ENCODE measurements at places on chromosomes 12 and 14.

DNA sequence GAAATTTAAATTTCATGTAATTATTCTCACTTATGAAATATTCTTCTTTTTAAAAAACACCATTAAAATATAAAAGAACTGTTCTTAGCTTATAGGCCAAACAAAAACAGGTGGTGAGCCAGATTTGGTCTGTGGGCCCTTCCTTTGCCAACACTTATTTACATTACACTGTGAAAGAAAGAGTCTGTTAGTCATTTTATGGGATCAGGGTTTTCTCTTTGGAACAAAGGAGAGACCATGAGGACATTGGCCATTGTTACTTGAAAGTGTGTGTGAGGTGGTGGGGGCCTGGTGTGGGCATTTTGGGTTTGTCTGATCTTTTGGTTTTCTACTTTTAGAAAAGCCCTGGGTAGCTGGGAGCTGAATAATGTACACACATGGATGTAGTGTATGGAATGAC lies 62.7 kb downstream of the TTC6 start:
- DNase-seq = no peak

DNA sequence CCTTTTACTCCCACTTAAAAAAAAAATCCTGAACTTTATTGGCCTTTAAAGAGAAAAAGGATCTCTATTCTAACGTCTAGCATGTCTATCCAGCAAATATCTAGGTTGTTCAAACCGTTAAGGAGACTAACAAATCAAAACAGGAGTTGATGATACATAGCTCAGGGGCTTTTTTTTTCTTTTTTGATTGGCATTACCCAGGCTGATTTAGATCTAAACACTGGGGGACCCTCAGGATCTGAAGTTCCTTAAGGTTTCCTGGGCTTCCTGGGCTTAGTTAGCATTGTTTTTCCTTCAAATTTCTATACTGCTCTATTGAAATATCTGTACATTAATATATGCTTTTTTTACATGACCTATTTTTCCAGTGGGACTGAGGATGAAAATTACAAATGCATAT lies 42.3 kb downstream of the EFCAB11 start:
- DNase-seq = no peak

DNA sequence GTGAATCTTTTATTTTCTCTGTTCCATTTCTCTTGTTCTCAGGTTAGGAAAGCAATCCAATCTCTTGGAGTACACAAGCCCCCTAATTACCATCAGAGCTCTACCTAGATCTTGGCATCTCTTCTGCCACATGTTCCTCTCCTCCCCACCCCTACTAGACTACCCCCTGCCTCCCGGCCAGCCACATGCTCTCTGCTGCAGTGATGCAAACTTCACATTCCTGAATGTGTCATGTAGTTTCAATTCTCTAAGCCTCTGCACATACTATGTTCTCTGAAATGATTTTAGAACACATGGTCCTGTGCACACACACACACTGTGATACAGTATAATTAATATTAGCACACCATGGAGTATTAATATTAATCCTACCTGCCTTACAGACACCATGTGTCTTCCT lies 104.6 kb downstream of the EFCAB11 start:
- DNase-seq = no peak

DNA sequence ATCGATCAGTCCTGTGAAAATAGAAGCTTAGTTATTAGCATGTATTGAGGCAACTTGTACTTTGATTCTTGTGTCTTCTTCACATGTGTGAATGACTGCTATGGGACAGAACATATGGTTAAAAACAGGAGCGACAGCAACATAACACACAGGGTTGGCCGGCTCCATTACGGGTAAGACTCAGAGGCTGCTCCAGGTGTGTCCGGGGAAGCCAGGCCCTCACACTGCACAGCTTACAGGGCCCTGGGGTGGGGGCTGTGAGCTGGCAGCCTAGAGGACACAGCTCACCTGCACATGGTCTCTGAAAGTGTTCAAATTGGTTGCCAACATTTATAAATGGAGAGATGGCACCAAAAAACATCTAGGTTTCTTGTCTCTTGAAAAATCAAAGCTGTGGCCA lies 31.1 kb downstream of the TCHP start:
- DNase-seq = peak; percentile 1

DNA sequence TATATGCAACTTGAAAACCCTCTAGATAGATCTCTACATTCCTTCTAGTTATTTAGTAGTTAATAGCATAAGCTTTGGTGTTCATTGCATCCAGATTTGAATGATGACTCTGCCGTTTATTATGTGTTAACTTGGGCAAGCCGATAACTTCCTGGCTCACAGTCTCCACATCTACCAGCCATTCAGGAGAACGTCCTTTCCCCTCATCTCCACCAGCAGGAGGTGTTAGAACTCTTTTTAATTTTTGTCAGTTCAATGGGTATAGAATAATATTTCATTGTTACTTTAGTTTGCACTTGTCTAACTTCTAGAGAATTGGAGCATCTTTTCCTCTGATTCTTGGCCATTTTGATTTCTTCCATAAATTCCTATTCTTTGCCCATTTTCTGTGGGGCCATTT lies 30.0 kb upstream of the WSCD2 start:
- no peak for DNase-seq

- DNase-seq = no peak
Observed at GRCh38 chr12:2390850-2391390, 338.1 kb downstream of the CACNA1C start.

DNA sequence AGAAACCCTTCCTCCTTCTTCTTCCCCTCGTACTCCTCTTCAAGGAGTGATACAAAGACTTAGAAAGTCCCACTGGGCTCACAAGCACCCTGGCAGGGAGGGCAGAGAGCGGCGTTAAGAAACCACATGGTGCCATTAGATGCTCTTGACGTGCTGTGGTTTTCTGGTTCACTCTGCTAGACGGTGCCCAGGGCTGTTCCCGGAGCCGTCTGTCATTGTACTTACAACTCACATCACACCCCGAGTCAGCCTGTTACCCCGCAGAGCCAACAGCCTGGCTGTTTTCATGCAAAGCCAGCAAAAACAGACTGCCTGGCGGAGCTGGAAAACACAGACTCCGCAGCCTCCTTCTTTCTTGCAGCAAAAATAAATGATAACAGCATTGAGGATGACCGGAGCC lies 232.6 kb upstream of the TBX3 start:
- DNase-seq = no peak

DNA sequence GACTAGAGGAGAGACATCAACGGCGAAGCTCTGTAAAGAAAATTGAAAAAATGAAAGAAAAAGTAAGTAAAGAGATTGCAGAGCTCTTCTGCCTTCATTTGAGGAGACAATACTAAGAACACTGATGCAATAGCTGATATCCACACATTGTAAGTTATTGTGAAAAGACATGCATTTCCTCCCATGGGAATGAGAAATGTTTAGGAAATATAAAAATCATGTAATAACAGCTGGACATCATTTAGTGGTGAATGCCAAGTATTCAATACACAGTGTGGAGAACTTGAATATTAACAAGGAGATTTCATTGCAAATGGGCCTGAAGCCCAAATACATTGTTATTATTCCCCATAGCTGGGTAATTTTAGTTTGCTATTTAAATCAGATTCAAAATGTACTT lies 179.2 kb downstream of the KICS2 start:
- no peak for DNase-seq

DNA sequence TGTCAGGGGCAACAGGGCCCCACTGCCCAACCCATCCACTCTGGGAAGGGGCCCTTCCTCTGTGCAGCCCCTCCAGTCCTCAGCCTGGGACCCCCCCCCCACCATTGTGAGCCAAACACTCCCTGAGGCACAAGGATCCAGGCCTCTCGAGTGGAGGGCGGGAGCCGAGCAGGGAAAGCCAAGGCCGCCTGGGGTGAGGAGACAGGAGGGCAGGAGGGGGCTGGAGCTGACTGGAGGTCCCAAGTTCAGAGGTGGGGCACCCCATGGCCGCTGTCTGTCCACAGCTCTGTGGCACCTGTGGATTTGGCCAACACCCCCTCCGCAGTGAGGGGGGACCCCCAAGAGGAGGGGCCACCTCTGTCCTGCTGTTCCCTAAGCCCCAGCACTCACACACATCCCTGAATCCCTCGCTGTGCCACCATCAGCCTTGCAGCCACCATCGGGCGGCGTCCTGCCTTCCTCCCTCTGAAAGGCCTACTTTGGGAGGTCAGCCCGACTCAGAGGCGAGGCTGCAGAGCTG lies 25.4 kb upstream of the C14orf180 start:
- DNase-seq = peak; percentile 31

- no peak for DNase-seq
Observed at GRCh38 chr12:126727218-126728075, 1539.5 kb upstream of the TMEM132C start.

- DNase-seq = no peak
Observed at GRCh38 chr14:59306775-59307174, 118.3 kb downstream of the DAAM1 start.

DNA sequence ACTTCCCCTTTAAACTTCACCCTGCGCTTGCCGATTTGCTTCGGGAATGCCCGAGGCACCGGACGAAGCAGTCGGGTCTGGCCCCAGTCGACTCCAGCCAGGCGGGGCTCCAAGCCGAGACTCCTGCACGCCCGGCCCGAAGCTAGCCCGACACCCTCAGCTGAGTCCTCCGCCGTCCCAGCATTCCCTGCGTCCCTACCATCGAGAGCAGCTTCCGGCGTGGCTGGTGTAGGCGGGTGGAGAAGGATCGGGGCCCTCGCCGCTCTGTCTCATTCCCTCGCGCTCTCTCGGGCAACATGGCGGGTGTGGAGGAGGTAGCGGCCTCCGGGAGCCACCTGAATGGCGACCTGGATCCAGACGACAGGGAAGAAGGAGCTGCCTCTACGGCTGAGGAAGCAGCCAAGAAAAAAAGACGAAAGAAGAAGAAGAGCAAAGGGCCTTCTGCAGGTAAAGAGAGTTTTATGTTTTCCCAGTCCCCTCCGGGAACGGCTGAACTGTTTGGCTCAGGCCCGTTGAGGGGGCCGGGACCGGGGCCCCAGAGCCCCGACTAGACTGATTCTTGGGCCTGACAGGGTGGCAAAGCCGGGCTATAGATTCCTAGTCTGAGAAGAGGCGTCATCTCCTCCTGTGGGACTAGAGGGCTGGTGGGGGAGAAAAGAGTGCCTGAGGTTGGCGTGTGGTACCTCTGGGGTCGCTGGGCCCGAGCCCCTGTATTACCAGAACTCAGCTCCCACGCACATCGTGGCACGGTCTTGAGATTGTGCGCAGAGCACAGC lies at the start of gene METAP2:
Gene METAP2 (plus strand): TSS at position 269 of the 776 bp plus-strand sequence. CDS start 28 bp downstream, at position 297.
- DNase-seq = peak; percentile 93

DNA sequence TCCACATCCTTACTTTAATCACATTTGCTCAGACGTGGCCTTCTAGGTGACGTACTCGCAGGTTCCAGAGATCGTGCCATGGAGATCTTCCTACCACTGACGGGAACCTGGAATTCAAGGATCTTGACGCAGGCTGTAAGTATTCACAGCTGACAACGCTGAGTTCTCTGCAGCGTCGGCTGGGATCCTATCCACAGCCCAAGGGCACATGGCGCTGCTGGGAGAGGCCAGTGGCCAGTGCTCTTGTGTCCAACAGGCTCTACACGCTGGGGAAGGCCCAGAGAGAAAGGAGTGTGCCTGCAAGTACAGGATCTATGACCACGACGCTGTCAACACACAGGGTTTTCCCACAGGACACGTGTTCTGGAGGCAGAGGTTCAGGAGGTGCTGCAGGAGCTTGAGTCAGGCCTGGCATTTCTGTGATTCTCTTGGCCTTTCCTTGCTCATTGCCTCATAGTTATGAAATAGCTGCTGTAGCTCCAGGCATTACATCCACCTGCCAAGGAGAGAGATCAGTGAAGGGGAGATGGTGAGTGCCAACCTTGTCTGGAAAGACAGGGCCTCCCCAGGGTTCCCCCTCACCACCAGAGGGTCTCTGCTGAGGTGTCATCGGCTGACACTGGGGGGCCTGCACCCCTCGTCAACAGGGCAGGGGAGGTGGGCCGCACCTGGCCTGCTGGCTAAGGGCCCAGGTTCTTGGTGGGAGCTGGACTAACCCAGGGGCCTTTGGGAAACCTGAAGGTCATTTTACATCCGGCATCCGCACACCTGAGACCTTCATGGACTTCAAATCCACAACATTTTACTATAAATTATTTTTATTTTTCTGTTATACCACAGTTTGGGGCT lies 21.3 kb downstream of the LRCOL1 start:
- DNase-seq = no peak

DNA sequence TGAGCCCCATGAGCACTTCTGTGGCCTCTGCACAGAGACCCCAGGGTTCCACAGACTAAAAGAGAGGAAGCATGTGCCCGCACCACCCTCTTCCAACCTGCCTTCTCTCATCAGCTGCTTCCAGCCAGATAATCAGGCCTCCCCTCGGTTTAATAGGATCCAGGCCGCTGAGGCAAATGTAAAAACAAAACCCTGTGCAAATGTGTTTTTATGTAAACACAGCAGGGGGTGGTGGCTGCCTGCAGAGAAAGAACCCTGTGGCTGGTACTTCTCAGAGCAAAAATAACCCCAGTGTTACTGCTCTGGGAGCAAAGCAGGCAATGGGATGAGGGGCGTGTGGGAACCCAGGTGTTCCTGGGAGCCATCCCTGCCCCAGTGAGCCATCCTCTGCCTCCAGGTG lies 46.2 kb downstream of the WSCD2 start:
- no peak for DNase-seq

- no peak for DNase-seq
Observed at GRCh38 chr12:5773550-5773949, 171.5 kb downstream of the ANO2 start.

DNA sequence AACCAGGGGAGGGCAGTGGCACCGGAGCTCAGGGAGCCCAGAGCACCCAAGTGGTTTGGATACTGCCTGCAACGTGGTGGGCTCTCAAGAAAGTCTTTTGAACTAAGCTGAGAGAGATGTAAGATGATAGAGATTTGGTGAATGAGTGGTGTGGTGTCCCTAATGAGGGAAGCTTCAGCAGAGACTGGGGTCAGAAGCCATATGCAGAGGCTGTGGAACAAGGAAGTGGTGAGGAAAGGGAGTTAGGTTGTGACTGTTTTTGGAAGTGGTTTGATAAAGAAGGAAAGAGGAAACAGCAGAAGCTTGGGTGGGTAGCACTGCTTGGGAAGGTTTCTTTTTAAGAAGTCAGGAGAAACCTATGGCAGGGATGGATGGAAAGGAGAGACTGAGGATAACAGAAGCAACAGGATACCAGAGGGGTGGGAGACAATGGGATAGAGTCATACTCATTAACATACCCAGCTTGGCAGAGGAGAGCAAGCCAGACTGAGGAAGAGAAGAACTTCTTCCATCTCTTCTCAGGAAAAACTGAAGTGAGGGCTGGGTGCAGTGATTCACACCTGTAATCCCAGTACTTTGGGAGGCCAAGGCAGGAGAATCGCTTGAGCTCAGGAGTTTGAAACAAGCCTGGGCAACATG lies 24.1 kb downstream of the SLC4A8 start:
- no peak for DNase-seq

DNA sequence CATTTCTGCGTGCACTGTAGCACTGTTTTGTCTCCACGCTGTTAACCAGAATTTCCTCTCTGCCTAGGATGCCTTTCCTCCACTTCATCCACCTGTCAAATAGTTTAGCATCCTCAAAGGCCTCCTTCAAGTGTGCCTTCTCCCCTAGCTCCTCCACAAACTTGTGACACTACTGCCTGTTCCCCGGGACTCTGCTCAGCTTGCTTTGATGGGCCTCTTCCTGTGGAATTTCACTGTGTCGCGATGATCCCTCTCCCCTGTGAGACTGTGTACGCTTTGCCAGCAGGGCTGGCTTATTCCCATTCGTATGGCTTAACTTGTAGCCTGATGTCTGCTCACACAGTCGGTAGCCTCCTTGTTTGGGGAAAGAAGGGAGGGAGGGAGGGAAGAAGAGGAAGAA lies 426.8 kb downstream of the VRK1 start:
- DNase-seq = no peak

GRCh38 chr12:121796855-121797751 lies 3.6 kb upstream of the RHOF start:
- DNase-seq = peak; percentile 75
